ENCODE measurements at places on chromosomes 3 and 15.

DNA sequence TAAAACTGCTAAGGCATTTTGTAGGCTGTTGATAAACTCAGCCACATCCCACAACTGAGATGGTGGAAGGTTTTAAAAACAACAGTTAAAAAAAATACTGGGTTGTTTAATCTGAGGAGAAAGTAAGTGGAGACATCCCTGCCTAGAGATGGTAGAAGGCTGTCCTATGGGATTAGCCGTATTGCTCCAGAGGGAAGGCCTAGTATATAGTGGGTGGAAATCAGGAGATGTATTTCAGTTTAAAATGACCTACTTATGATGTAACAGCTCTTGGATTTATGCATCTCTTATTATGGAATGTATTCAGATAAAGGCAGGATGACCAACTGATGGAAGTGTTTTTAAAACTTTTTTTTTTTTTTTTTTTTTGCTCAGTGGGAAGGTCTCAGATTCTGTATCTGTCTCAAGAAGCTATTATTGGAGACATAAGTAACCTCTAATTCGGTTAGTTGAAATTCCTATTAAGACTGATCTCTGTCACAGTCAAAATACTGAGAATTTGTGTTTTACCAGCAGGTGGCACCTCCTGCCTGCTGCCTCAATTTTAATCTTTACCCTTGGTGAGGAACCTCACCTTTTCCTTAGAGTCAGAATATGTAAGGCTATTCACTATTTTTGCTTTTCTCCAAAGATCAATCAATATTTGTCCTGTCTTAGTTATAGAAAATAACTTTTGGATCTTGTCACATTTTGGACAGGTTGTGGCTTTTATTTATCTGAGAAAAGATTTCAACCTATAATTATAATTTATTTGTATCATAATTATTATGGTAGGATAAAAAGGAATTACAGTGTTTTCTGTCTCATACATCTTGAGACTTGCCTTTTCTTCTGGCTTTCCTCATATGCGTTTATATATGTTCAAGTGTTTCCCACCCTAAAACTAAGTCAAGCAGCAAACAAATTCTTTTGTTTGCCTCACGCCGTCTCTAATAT lies 63.0 kb downstream of the VPS8 start:
- DNase-seq = peak; percentile 29

DNA sequence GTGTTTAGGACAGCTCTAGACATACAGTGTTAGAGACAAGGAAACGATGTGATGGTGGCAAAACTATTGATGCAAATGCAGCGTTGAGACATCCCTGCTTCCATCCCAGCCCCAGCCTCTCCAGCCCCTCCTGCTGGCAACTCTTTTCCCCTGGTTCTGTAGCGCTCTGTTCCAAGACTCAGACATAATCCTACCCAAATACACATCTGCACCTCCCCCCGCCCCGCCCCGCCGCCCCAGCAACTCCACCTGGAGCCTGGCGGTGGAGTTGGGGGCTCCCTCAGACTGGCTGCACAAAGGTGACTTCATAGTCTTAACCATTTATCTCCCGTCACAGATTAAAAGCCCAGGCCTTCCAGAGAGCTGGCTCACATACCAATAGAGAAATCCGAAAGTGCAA lies 7.2 kb upstream of the SEC22A start:
- DNase-seq = no peak

GRCh38 chr3:123102826-123103225 lies 36.0 kb downstream of the PDIA5 start:
- DNase-seq = no peak

GRCh38 chr3:125098611-125099291 lies 43.0 kb upstream of the HEG1 start:
- DNase-seq = no peak

- peak; percentile 44 for DNase-seq
These were observed 240.8 kb downstream of the NR1D2 start for GRCh38 chr3:24185738-24186384.

GRCh38 chr3:170244576-170244975 lies 22.4 kb downstream of the PRKCI start:
- no peak for DNase-seq

GRCh38 chr15:76114561-76114960 lies 54.8 kb downstream of the TMEM266 start:
- no peak for DNase-seq

GRCh38 chr3:111087924-111088469 lies 16.4 kb downstream of the NECTIN3 start:
- DNase-seq = no peak

- DNase-seq = no peak
These were observed 90.2 kb upstream of the LMOD3 start for GRCh38 chr3:69212411-69213160.

- DNase-seq = peak; percentile 63
These were observed 57.7 kb downstream of the FEM1B start for GRCh38 chr15:68335251-68335650.

GRCh38 chr15:68400066-68400456 lies 31.9 kb downstream of the ITGA11 start:
- no peak for DNase-seq

DNA sequence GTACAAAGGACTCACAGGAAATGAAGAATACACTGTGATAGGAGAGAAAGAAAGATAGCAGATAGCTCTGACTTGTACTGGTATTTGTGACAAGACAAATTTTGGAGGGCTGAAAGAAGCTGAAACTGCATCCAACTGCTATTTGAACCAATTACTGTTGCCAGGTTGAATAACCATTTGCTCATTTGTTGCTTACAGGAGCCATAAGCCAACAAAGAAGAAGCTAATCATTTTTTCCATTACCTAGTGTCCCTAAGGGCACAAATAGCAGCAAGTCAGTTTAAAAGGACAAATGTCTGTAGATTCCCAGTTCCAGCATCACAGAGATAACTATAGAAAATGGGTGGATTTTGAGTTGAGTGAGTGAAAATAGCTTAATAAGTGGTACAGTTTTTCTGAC lies 376.9 kb upstream of the ARPP21 start:
- no peak for DNase-seq

DNA sequence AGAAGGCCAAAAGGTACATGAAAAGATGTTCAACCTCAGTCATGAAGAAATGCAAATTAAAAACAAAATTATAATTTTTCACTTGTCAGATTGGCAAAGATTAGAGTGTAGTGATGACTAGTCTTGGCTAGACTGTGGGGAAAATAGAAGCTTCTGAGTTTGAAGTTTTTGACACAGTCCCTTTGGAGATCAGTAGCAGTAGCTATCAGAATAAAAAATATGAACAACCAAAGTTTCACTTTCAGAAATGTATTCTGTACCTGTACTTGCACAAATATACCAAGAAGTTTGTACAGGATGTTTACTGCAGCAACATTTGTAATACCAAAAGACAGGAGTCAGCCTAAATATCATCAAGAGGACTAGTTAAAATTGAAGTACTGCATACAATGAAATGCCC lies 14.1 kb downstream of the ATP2C1 start:
- no peak for DNase-seq

DNA sequence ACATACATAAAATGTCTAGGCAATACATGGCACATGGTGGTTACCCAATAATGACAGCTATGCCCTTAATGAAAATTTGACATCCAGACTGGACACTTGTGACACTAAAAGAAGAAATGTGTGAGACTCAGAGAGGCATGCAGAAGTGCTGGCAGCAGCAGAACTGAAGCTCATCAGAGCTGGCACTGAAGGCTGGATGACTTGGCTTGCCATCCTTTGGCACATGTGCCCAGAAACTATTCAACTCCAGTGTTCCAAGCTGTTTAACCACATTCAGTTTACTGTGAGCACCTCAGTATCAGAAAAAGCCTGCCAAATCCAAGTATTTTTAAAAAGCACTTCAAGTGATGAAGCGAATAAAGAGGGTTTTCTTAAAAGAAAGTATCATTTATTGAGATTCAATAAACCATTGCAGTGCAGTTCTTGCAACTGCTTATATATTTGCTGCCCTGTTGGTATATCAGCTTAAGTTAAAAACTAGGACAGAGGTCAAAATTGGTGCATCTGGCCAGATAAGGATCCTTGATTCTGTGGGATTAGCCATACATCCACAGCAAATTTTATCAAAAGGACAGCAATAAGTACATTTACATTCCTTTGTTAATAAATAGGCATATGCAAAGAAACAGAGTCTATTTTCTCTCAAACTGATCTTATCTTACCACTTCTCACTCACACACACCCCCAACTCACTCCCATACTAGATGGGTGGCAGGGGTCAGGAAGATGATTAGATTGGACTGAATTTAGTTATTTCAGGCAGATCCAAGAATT lies 15.8 kb downstream of the IGSF11 start:
- no peak for DNase-seq

DNA sequence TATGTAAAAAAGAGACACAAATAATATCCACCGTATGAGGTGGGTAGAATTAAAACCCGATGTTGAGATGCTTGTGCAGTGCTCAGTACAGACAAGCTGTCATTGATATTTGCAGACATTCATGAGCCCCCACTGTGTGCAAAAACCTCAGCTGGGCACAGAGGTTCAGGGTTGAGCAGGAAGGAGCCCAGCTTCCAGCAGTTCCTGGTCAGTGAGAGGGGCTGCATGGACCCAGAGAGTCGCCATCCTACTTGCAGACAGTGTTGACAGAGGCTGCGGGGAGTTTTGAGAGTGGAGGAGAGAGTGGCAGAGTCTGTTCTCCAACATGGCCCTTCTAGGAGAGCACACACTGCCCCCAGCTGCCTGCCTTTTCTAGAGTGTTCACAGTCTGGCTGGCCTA lies 6.1 kb upstream of the LTF start:
- no peak for DNase-seq

DNA sequence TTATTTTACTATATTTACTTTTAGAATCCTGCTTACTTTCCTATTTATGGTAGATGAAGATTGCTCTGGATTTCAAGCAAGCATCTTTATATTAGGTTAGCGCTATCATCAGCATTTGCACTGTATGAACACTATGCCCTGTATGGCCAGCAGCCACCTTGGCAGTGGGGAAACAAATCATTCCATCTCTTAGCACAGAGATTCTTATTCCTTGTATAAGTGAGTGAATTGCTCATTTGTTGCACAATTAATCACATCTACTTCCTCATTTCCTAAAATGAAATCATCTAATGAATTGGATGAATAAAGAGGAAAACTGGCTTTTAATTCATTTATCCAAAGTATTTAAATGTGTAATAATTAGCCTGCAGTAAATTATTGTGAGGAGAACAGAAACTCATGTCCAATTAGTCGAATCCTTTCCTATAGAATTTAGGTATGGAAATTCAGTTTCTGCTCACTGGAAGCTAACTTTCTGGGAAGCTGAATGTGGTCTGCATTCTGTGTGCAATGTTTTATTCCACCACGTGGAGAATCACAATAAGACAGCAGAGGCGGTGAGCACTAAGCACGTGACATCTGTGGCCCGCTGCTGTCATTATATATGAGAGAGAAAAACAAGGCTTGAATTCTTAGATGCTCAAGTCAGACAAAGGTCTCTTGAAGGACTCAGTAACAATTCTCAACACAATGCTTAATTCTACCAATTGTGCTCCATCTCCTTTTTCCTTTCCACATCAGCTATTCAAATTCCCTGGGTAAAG lies 93.4 kb downstream of the PEX5L start:
- no peak for DNase-seq

- peak; percentile 22 for DNase-seq
These were observed 64.9 kb upstream of the POLG start for GRCh38 chr15:89399238-89400115.

DNA sequence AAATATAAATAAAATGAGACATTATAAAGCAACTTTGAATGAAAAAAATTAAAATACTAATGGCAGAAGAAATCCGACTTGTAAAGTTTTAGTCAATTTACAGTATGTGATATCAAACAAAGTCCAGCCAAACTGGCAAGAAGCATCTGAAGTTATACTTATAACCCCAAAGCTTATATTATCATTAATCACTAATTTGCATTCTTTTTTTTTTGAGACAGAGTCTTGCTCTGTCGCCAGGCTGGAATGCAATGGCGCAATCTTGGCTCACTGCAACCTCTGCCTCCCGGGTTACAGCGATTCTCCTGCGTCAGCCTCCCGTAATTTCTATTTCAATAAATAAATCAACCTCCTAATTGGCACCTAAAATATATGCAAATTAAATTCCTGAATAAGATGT lies 80.1 kb downstream of the AQR start:
- DNase-seq = no peak

DNA sequence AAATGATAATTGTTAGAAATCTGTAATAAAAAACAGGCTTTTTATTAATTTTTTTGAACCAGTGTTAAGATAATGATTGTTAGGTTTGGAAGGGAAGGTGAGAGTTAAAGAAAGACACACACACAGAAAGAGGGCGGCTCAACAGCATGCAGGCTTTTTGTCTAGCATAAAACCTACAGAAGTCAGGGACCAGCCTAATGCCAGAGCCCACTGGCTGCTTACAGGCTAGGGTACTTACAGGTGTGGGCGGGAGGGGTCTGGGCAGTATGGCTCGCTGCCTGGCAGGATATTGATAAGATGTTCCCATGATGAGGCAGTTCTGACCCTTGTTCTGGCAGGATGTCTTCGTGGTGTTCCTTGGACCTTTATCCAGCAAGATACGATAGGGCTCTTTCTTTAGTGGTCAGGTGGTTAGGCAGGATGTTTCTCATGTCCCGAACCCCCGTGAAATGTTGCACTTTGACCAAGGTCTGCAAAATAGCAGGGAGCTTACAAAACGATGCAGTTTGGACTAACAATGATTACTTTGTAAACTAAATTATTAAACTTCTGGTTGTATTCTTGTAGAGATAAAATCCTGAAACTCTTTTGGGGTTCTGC lies 84.7 kb downstream of the DCUN1D1 start:
- DNase-seq = no peak

GRCh38 chr3:72445827-72446217 lies 402.4 kb downstream of the SHQ1 start:
- DNase-seq = no peak

- DNase-seq = no peak
These were observed 622.5 kb downstream of the TBL1XR1 start for GRCh38 chr3:176574786-176575185.

DNA sequence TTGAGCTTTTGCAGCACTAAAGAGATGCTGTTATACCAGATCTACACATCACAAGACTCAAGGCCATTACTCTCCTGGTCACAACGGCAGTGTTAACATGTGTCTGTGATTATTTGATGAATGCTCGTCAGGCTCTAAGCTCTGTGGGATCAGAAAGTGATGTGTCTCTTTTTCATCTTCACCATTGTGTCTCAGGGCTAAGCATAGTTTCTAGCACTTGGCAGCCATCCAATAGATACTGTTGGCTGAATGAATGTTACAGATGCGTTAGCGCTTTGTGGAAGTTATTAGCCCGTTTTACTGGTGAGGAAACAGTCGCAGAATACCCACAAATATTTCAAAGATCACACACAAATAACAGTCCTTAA lies 1.2 kb upstream of the FAM81A start:
- peak; percentile 24 for DNase-seq

GRCh38 chr15:90929246-90930019 lies 2.9 kb downstream of the HDDC3 start:
- DNase-seq = no peak

- DNase-seq = peak; percentile 74
These were observed 199.8 kb downstream of the STT3B start for GRCh38 chr3:31732548-31732947.

DNA sequence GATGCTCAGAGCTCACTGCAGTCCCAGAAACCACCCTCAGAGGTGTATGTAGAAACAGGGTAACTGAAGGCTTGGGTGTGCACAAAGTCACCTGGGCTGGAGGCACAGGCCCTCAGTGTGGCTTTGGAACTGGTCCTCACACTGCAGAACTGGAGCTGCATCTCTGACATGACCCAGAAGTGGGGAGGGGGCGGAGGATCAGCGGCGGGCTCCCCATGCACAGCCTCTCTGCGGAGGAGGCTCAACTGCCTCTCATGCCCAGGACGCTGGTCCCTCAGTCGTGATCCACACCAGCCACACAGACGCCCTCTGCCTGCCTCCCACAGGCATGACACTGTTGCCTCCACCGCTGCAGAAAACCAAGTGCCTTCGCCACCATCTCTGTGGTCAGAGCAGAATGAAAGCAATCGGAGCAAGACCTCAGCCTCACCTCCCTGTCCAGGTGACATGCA lies 73.7 kb downstream of the TM2D3 start:
- peak; percentile 1 for DNase-seq
